ENCODE measurements at places on chromosomes 4 and X.
A peak's percentile ranks its signal among the peaks of the same experiment; 100 is the strongest.

DNA sequence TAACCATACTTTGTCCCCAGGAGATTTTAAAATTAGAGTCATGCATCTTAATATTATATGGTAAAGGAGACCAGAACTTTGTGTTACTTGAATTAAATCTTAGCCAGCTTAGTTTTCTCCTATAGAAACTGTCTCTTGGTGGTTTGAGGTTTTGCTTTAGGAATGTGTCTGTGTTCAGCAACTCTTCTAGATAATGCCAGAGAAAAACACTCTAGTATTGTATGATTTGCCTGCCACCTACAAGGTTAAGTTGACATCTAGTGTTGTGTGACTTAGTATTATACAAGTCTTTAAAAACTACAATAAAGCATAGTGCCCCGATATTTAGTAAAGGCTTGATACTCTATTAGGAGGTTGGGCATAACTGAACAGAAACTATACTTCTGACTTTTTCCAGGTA is 2.1 kb downstream of the UGT8 start:
- DNase-seq = no peak

DNA sequence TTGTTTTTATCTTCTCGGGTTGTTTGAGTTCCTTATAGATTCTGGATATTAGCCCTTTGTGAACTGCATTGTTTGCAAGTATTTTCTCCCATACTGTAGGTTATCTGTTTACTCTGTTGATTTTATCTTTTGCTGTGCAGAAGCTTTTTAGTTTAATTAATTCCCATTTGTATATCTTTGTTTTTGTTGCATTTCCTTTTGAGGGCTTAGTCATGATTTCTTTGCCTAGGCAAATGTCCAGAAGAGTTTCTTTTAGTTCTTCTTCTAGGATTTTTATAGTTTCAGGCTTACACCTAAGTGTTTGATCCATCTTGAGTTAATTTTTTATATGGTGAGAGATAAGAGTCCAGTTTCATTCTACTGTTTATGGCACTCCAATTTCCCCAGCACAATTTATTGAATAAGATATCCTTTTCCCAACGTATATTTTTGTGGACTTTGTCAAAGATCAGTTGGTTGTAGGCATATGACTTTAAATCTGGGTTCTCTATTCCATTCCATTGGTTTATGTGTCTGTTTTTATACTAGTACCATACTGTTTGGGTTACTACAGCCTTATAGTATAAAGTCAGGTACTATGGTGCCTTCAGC is 54.3 kb downstream of the EGF start:
- no peak for DNase-seq

DNA sequence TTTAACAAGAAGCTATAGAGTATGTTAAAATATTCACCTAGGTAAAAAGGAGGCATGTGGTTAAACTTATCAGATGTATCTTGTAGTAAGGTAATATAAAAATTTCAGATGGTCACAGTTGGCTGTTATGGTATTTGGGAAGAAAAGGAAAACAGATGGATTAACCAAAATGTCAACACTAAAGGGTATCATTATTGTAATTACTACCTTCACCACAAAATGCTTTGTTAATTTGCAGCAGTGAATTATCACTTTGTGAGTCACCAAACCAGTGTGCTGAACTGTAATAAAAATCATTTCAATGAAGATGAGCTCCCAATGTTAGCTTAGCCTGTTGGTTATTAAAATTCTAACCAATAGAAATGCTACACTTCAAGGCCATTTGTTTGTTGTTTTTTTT is 233.9 kb downstream of the RPA4 start:
- no peak for DNase-seq

DNA sequence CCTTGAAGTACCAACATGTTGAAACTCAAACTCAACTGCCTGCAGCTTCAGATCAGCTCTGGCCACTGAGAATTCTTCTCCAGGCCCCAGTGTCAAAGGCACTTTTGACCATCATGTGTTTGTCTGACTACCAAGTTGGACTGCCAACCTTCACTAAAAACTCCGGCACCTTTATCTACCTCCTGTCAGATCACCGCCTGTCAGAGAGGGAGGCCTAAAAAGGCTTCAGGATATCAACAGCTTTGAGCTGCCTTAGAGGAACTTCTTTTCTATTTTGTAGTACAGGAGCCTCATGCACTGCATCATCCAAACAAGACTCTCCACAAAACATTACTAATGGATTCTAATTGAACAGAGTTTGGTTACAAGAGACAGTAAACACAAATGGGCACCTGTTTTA is 2.8 kb downstream of the ACSL1 start:
- no peak for DNase-seq

DNA sequence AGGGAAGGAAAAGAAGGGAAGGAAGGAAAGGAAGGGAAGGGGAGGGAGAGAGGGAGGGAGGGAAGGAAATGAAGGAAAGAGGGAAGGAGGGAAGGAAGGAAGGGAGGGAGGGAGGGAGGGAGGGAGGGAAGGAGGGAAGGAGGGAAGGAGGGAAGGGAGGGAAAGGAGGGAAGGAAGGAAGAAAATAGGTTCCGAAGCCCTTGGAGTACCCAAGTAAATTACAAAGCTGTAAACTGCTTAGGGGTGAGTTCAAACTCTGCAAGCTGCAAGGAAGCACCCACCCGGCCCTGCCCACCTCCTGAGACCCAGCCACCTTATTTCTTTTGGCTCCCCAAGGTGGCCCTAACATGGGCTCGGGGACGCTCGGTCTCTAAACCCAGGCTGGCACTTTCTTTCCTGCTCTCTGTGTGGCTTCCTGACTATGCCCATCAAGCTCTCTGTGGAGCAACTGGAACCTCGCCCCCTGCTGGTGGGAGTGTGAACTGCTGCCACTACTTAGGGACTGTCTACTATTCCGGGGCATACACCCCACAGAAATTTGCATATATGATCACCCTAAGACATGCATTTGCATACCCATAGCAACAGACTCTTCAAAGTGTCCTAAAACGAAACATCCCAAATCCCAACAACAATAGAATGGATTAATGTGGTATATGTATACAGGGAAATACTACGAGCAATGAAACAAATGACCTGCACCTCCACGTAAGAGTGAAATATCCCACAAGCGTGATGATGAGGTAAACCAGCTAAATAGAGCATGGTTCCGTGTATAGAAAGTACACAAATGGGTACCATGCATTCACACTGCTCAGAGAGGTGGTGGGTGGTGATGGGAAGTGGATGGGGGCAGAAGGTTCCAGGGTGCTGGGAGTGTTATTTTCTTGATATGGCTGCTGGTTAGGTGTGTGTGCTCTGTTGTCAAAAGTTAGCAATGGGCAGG is 151.7 kb upstream of the TBL1X start:
- DNase-seq = peak; percentile 77

GRCh38 chr4:20591571-20591970 is 108.7 kb upstream of the PACRGL start:
- no peak for DNase-seq

All from H7 (cell line).